Gastroesophageal sphincter (tissue), 4 donors: ENCODE measurements at places on chromosomes 5 and 9. TPM values are rescaled to one million over a fixed set of nuclear protein-coding genes. Genes with fewer than 3 reads are reported as not detected.

DNA sequence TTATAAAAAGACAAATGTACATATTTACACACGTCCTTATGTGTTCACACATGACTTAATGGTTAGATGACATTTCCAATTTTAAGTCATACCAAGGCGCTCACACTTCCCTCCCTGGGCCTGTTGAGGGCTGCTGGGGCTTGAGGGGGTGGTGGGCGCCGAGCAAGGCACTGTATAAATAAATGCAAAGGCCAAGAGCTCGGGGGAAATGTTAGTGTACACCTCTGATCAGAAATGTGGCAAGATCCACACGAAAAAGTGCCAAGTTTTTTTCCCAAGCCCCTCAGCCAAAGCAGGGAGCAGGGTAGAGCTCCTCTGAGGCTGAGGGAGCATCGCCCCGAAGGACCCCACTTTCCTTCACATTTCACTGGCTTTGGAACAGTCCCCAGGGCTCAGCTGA is 7.5 kb downstream of the IRF1 start:
- no peak for ATAC-seq

DNA sequence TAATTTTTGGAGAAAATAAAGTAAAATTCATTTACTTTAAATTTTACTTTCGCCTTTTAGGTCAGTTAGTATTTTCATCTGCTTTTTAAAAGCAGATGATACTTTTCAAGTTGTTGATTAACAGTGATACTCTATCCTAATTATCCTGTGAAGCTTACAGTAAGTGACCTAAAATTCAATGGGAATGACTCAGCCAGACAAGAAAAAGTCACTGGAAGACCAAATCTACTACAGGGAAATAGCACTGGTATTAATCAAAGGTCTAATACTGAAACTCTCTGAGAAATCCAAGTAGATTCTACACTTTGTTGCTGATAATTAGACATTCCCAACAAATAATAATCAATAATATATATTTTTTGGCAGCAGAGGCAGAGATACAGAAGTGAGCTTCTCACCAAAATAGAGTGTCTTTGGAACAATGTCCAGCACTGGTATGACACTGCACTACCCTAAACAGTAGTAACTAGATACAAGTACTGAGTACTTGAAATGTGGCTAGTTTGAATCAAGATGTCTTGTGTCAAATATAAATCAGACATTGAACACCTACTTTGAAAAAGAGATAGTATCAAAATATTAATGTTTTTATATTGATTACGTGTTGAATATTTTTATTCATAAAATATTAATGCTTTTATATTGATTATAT is 22.8 kb upstream of the ELL2 start:
- ATAC-seq, result no peak

DNA sequence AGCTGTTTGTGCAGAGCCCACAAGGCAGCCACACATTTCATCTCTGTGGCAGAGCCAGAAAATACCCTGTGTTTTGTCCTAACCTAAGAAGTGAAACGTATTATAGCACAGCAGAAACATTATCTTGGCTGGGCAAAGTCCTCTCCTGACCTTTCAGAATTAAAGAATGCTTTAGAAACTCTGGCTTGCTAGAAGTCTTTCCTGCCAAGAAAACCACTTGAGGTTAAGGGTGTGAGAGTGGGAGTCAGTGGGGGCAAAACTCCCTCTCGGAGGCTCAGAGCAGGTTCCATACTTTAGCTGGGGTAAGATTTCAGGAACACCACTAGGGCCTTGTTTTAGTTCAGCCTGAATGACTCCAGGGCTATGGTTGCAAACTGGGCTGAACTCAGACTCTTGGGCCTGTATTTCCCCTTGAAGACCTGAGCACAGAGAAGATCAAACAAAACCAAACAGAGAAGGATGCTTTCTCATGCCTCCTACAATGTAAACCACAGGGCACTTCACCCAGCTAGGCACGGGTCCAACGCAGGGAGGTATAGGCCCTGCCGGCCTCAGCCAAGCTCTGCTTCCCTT is 48.0 kb downstream of the ZNF366 start:
- ATAC-seq, result no peak

DNA sequence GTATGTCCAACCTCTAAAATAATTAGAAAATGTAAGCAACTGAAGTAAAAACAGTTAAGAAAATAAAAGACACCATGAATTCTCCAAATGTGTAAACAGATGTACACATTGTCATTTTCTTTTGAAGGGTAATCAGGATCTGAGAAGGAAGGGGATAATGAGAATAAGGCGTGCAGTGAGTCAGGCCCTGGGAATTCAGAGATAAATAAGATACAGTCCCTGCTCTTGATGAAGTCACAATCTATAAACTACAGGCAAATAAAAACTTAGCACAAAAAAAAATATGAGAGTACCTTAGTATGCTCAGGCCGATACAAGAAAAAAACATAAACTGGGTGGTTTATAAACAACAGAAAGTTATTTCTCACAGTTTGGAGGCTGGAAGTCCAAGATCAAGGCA is 315.3 kb downstream of the DNAH5 start:
- ATAC-seq, result no peak

GRCh38 chr9:134834217-134834956 is 46.2 kb upstream of the FCN2 start:
- ATAC-seq, result no peak

DNA sequence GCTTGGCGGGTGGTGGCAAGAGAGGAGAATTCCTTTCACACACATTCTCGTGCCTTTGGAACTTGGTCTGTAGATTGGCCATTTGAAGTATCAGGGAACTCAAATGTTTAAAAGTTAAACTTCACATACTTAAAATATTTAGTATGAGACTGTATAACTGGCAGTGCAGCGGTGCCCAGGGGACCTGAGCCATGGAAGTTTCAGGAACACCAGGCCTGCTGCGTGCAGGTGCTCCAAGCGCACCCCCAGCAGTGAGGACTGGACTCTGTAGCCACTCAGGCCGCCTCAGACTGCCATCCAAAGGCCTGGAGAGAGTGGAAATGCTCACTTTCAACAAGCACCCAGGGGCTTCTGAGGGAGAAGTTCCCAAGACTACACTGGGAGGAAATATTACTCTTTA is 273.5 kb upstream of the IRX2 start:
- no peak for ATAC-seq

The DND1 gene
- 0.19 TPM for total RNA-seq

The EIF4EBP3 gene
- 1.8 TPM for total RNA-seq
